WTC11 (cell line): ENCODE measurements at places on chromosomes 1 and 21. TPM values are rescaled to one million over a fixed set of nuclear protein-coding genes. Genes with fewer than 3 reads are reported as not detected.

DNA sequence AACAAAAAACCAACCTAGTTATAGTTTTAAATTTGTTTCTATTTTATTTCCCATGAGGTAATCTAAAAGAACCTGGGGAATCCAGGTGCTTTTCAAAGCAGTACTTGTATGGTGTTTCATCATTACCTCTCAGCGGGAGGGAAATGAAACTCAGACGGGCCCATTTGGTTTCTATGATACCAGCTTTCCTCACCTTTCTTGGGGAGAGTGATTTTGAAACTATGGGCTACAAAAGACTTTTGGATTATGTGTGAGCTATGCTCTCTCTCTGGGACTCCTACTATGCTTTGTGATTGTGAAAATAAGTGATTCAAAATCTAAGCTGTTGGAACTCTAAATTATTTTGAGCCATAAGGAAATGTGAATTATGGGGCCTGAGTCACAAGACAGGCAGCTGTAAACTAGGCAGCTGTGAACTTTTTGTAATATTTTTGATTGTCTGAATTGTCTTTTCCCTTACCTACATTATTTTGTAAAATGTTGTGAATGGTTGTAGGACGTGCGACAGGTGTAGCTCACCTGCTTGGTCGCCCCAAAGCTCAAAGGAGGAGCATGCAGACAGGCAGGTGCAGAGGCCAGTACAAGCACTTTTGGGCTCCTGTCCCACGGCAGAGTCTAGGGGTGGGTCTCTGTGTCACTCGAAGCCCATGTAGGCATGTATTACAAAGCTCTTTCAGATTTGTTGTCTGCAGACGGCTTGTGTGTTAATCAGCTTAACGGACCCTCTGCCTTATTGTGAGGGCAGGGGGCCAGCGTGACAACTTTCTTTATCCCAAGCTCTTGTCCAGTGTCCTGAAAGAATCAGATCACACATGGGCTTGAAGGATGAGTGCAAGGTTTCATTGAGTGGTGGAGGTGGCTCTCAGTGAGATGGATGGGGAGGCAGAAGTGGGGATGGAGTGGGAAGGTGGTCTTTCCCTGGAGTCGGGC lies 64.8 kb upstream of the BACH1 start:
- DNase-seq, result no peak

DNA sequence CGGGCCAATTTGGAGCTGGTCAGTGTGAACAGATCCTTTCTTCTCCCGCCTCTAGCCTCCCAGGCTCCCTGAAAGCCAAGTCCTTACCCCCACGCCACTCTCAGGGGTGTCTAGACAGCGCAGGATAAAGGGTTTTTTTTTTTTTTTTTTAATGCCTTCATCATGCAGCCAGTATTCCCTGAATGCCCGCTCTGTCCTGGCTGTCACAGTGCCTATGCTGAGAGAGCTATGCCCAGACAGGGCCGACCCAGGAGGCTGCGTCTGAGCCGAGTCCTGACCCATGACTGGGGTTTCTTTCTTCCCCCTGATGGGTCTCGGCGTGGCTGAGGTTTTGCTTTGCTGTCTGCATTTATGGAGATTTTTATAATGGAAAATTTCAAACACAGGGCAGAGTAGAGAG lies 18.3 kb downstream of the SPSB1 start:
- no peak for DNase-seq

GRCh38 chr1:173191011-173191705 lies 16.0 kb downstream of the TNFSF4 start:
- no peak for DNase-seq

- no peak for DNase-seq
These were observed 34.5 kb downstream of the BTG3 start for GRCh38 chr21:17578162-17578561.

DNA sequence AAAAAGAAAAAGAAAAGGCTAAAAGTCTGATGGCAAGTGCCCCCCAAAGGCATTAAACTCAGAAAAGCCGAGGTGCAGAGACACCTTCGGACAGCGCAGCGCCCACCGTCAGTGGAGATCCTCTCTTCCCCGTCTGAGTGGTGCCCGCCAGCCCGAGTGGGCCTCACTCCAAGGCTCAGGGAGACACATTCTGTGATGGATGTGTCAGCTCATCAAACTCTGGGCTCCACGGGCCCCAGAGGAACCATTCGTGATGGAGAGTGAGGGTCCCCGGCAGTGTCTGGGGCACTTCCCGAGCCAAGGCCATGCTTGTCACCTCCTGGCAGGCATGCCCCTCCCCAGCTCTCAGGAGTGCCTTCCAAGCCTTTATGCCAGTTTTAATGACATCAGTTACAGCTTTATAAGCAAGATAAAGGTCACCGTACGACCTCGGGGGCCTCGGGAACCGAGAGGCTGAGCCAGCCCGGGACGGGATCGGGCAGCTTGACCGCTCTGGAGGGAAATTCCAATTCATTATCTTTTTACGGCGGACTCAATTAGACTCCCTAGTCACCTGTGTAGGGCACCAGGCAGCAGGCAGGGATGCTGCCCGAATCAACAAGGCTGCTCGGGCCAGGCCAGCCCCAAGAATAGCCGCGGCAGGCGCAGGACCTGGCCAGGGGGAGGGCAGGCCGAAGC lies 49.5 kb downstream of the MORN1 start:
- no peak for DNase-seq

DNA sequence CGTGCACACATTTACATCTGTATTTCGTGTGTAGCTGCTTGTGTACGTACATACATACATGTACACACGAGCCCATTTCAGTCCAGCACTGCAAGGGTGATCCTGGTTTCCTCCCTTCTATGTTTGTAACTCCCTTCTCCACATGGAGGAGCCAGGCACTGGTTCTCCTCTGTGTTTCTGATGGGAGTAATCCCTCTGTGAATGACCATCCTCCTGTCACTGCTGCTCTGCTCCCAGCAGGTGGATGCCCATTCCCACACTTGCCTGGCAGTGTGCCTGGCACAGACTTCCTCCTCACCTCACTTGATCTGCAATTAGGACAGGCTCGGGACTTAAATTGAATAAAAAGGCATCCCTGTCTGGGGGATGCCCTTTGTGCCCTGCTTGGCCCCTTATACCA lies 37.1 kb downstream of the TRAPPC10 start:
- no peak for DNase-seq

- DNase-seq, result no peak
These were observed 65.7 kb downstream of the DISP1 start for GRCh38 chr1:222880587-222880986.

DNA sequence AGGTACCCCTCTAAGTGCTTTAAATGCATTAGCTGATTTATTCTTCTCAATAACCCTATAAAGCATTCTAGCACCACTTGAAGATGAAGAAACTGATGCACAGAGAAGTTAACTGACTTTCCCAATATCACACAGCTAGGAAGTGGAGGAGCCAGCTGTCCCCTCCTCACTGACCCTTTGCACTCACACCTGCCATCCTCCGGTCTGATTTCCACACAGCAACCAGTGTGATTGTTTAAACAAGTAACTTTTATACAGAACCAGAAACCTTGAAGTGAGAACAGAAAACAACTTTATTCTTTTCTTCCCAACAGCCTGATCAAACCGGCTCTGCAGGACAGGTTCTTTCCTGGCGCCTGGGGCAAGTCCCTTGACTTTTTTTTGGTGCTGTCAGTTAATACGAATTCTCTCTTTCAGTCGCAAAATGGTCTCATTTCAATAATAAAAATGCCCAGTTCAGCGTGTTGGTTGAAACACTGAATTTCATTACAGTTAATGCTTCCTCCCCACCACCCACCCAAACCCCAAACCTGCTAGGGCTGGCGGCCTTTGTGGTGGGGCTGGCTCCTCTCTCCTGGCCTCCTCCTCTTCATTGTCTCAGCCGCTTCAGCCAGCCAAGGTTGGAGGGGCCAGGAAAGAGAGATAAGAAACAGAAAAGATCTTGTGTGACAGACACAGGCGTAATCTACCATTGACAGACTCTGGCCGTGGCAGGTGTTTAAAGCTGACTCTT lies 26.4 kb upstream of the EEIG2 start:
- peak; percentile 16 for DNase-seq

DNA sequence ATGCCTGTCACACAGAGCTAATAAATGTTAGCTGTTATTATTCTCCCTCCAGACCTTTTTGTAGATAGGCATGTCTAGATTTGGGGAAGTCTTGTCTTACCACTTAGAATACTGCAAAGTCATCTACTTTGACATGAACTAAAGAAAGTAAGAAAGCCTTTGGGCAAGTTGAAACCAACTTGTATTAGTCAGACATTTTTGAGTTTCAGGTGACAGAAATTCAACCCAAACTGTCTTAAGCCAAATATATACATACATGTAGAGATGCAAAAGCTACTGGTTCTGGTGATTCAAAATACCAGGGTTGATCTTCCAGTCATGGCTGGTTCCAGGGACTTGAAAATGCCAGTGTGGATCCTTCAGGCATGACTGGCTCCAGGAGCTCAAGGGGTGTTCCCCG lies 276.8 kb upstream of the TMEM51 start:
- DNase-seq, result no peak

DNA sequence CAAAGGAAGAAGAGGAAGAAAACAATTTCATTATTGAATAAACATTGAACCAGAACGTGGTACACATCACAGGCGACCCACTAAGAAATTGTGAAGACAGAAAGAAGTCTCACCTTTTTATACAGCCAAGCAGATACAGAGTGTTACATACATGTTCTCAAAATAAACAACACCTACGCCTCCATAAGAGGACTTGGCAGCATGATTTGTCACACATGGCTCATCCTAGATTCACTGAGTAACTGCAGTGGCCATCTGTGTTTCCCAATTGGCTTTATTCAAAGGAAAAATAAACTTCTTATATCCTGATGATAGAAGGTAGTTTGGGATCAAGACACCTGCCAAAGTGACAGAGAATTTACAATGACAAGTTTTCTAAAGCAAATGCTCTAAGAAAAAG lies 7.6 kb upstream of the KRTAP19-8 start:
- no peak for DNase-seq

- no peak for DNase-seq
These were observed 2.1 kb downstream of the SLC22A15 start for GRCh38 chr1:115978292-115978941.

GRCh38 chr1:110765640-110766335 lies 91.0 kb upstream of the KCNA3 start:
- DNase-seq, result no peak

GRCh38 chr1:200628223-200628881 lies 7.8 kb upstream of the KIF14 start:
- no peak for DNase-seq

GRCh38 chr1:153963850-153964331 lies 554 bp upstream of the SLC39A1 start:
- peak; percentile 83 for DNase-seq

The AADACL3 gene
- 0.77 to 0.94 TPM (median 0.78 TPM) in 3 replicates for total RNA-seq

The HES4 gene
- total RNA-seq, result 4.5 to 10.7 TPM (median 8.3 TPM) in 3 replicates

The C1orf87 gene
- total RNA-seq, result 0.16 to 0.30 TPM (median 0.22 TPM) in 3 replicates

The HPCA gene
- 1.5 to 2.2 TPM (median 1.9 TPM) in 3 replicates for total RNA-seq

The HPCAL4 gene
- 0.50 to 0.80 TPM (median 0.60 TPM) in 3 replicates for total RNA-seq

The KIAA1614 gene
- total RNA-seq, result 1.8 to 3.3 TPM (median 2.1 TPM) in 3 replicates
